ENCODE measurements at places on chromosomes 13 and 19. TPM values are rescaled to one million over a fixed set of nuclear protein-coding genes. Genes with fewer than 3 reads are reported as not detected.

GRCh38 chr13:37752146-37752545 is 117.4 kb downstream of the TRPC4 start:
- DNase-seq = no peak

GRCh38 chr13:102892503-102892902 is 46.7 kb downstream of the ERCC5 start:
- no peak for DNase-seq

- no peak for DNase-seq
These were observed 14.3 kb downstream of the MISP start for GRCh38 chr19:765179-765738.

The TMEM145 gene
- 1.0 TPM for polyA plus RNA-seq

- peak; percentile 32 for DNase-seq
These were observed 475.4 kb upstream of the ARGLU1 start for GRCh38 chr13:107043021-107043956.

Data from left renal pelvis (tissue), 4 donors.